ENCODE measurements at places on chromosomes 5 and 9.

DNA sequence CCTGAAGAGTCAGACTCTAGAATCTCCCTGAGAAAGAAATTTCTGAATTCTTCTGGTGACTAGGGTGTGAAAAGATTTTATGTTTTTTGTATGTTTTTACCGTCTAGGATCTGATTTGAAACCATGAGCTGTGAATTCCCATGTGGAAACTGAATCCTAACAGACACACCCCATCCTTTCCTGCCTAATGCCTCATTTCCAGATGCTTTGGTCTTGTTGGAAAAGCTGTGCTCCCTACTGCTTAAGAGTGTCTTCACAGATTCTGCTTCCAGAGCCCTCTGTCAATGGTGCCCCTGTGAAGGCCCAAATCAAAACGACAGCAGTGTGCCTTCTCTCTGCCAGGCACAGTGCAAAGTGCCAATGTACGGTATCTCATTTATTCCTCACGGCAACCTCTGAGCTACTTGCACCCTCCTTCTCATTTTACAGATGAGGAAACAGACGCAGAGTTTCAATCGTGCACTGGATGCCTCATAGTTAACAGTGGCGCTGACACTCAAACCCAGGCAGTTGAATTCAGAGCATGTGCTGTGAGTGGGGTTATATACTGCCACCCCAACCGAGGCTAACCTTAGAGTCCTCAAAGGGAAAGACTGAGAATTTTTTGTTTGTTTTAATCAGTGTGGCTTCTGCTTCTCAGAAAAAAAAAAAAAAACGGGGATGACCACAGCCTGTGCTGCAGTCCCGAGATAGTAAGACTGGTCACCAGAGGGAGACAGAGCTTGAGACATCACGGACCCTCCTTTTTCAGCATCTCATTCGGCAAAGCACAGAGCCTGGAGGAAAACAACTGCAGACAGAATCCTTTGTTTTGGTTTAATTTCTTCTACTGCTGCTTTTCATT is 188.4 kb downstream of the SNCAIP start:
- DNase-seq: no peak

DNA sequence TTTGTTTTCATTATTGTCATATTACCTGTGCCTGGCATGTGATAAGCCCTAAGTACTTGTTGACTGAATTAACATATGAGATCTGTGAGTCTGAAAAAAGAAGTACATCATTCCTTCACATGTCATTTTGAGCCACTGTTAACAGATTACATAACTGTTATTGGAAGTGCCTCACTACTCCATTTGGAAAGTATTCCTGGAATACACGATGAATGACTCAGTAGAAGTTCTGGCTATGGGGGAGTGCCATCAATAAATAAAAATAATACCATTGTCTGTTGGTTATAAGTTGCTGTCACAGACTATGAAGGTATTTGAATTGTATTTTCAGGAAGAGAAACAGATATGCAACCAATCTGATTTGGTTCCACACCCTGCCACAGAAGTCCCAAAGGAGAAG is 12.9 kb downstream of the NIPSNAP3B start:
- DNase-seq: no peak

DNA sequence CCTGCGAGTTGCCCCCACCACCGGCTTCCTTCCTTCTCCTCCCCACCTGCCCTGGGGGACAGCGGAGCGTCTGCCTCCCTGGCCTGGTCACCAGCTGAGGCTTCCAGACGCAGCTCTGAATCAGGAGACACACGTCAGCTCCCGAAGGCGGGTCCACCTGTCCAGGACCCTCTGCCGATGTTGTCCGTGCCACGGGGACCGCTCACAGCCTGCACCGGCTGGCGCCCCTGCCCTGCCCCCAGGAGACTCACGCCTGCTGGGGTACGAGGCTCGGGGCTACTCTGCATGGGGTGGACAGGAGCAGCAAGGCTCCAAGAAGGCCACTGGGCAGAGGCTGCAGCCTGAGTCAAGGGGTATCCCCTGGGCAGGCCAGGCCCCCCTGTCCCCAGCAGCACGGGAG is 1.9 kb upstream of the CCDC187 start:
- DNase-seq: no peak

GRCh38 chr9:95598236-95598635 is 81.5 kb upstream of the PTCH1 start:
- no peak for DNase-seq

- DNase-seq: no peak
These were observed 64.5 kb downstream of the MAMDC2 start for GRCh38 chr9:70108181-70108580.

GRCh38 chr5:63959177-63959982 is 2.9 kb downstream of the HTR1A start:
- DNase-seq: no peak

DNA sequence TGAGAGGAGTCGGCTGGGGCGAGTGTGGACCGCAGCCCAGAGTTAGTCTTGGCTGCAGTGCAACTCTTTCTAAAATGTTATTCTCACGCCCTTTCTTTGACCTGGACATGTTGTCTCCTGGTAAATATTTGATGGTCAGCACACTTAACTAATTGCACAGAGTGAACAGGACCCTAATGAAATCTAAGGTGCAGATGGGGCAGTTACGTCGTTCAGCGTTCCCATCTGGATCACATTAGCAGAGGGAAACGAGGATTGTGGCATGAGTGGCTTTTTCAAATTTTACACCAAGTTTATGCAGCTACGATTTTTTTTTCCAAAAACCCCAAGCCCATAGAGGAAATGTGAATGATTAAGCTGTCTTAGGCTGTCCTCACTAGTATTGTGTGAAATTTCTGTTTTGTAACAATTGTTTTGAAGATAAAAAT is 483 bp downstream of the C9orf85 start:
- no peak for DNase-seq

GRCh38 chr9:113541019-113541900 is 77.7 kb downstream of the RGS3 start:
- DNase-seq: no peak

GRCh38 chr9:138003485-138004190 is 126.1 kb downstream of the CACNA1B start:
- DNase-seq: no peak

DNA sequence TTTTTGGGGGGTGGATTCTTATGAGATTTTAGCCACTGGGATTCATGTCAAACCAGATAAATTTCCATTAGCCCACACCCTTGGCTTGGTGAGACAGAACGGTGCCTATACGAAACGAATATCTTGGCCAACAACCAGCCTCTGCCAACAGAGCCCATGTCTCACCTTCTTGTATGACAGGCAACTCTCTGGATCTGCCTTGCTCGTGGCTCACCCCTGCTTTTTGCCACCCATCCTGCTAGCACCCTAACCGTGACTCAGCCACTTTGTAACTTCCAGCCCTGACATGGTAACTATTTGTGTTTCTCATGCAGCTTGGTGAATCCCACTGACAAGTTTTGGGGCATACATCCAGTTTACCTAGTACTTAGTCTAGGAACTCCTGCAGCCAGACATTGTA is 457.0 kb downstream of the SPATA31D1 start:
- DNase-seq: no peak

- no peak for DNase-seq
These were observed 61.8 kb downstream of the CYFIP2 start for GRCh38 chr5:157327771-157328170.

- DNase-seq: no peak
These were observed 72.2 kb downstream of the NMUR2 start for GRCh38 chr5:152332716-152333460.

DNA sequence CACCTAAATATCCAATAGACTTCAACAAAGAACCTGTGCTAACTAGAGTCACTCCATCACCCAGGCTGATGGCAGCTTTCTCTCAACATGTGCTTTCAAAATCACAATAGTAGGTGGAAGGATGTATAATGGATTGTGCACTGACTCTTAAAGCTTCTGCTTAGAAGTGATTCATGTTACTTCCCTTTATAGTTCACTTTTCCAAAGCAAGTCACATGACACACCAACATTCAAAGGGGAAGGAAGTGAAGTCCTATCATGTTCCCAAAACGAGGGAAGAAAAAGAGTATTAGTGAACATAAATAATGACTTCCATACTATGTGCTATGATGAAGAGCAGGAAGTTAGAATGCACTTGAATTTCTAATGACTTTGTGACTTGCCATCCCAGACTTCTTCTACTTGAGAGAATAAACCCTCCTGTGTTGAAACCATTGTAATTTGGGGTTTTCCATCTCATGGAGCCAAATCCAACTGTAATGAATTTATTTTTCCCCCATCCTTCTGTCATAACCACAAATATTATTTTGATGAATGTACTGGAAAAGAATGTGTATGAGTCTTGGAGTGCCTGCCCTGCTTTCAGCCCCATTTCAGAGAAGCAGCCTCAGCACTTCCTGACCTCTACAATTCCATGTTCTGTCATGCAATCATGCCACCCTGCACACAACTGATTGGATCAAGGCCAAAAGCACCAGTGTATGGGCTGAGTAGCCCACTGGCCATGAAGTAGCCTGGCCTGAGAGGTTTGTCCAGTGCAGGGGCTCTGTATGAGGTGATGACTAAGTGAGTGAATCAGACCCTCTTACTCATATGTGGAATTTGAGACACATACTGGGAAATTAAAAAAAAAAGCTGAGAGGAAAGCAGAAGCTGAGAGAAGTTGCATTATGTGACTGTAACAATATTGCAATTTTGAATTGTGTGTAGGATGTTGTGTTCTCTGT is 525.9 kb upstream of the CLINT1 start:
- no peak for DNase-seq

- no peak for DNase-seq
These were observed 58.6 kb downstream of the GCNT4 start for GRCh38 chr5:74993743-74994142.

GRCh38 chr9:128026255-128026772 is 40.8 kb downstream of the NAIF1 start:
- DNase-seq: no peak

DNA sequence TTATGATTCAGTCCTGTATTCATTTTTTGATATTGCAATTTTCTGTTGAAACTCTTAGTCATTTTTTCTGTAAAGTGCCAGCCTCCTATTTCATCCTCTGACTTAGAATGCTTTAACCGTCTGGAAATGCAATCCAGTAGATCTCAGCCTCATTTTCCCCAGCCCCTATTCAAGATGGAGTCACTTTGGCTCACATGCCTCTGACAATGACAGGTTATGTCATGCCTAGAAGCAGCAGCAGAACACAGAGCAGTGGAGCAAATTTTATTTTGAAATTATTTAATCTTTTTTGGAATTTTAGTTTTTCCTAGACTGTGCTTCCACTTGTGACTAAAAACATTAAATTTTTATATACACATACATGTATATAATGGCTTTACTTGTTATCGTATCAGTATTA is 1053.2 kb downstream of the TAF11L14 start:
- no peak for DNase-seq

Measured in SIG-M5 (cell line).